H4 (cell line): ENCODE measurements at places on chromosomes 7 and 10. TPM values are rescaled to one million over a fixed set of nuclear protein-coding genes. Genes with fewer than 3 reads are reported as not detected.

DNA sequence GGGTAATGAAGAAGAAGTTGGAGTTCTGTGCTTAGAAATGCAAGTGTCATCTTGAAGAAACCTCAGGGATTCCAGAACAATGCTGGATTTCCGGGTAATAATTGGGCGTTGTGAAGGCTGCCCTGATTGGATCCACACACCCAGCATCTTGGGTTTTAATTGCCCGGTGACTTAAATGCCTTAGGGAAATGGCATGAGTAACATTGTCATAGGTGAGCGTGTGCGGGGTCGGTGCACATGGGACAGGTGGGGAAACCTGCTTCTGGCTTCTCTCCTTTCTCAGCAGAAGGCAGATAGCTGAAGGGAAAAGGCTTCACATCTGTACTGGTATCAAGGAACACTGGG lies 15.2 kb upstream of the CAMK1D start:
- DNase-seq: no peak

DNA sequence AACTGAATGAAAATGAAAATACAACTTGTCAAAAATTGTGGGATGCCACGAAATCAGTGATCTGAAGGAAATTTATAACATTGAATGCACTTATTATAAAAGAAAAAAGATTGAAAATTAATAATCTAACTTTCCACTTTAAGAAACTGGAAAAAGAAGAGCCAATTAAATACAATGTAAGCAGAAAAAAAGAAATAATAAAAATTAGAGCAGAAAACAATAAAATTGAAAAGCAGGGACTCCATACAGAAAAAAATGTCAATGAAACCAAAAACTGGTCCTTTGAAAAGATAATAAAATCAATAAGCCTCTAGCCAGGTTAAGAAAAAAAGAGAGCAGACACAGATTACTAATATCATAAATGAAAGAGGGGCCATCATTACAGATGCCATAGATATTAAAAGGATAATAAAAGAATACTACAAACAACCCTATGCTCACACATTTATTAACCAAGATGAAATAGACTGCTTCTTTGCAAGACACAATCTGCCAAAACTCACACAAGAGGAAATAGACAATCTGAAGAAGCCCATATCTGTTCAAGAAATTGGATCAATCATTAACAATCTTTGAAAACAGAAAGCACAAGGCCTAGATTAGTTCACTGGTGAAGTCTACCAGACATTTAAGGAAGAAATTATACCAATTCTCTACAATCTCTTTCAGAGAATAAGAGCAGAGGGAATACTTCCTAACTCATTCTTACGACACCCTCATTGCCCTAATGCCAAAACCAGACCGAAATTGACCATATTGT lies 233.8 kb upstream of the NEBL start:
- DNase-seq: no peak

- no peak for DNase-seq
These were observed 23.2 kb downstream of the RAPGEF5 start for GRCh38 chr7:22333680-22334141.

DNA sequence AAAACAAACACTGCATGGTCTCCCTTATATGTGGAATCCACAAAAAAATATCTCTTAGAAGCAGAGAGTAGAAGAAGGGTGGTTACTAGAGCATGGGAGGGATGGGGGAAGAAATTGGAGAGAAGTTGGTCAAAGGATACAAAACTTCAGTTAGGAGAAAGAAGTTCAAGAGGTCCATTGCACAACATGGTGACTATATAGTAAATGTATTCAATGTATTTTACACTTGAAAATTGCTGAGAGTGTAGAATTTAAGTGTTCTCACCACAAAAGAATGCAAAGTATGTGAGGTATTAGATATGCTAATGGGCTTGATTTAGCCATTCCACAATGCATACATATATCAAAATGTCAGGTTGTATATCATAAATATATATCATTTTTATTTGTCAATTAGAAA lies 232.0 kb upstream of the CELF2 start:
- DNase-seq: peak; percentile 6

The SLC39A12 gene
- not detected in 2 replicates for total RNA-seq

The TFEC gene
- total RNA-seq: 0.39 and 0.62 TPM in 2 replicates

DNA sequence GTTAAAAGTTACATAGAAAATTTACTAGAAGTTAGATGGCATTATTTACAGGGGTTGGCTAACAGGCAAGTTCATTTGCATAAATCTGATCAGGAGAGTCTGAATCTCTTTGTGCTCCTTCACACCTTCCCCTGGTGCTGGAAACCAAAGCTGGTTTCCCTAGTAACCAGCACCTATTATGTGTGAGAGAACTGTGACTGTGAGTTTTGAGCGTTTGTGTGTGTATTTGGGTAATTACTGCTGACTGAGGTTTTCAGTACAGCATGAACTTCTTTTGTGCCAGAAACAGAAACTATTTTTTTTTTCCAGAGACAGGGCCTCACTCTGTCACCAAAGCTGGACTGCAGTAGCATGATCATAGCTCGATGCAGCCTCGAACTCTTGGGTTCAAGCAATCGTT lies 10.3 kb upstream of the IFIT1B start:
- DNase-seq: no peak

DNA sequence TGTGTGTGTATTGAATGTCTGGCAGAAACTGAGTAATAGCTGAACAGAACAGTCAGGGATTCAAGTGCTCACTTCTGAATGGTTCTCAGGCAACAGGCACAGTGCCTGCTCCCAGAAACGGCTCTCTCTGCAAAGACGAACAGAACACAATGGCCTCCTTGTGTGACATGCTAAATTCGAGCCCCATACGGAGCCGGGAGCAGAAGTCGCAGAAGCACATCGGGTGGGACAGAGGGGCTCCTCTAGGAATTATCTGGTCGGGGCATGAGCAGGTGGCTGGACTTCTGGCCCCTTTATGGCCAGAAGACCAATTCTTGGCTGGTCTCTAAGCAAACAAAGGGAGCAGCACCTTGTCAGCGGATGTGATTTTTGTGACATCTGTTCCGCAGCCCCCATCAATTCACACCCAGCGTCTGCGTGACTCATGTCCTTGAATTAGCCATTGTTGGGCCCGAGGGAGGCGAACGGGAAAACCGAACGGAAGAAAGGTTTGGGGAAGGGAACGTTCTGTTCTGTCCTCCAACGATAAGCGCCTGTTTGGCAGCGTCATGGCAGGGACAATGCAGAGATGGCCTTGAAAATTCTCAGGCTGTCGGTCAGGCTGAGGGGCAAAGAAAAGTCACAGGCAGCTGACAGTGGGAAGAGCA lies 47.3 kb upstream of the NPTX2 start:
- DNase-seq: no peak

The RASSF4 gene
- total RNA-seq: 7.6 and 7.8 TPM in 2 replicates

The BRAF gene
- 6.0 TPM in 2 replicates for total RNA-seq

DNA sequence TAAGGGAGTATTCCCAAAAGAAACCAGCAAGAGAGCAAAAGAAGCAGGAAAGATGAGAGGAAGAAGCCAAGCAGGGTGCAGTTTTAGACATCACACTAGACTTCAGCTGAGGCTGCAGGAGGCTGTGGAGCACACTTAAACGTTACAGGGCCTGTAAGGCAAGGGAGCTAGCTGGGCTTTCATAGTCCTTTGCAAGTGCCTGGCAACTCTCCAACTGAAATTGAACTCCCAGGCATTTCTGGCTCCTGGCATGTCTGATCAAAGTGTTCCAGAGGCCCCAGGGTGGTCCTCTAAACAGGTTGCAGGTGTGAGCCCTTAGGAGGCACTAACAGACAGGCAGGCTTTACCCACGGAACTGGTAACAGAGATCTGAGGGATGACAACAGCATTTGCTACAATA lies 750.2 kb downstream of the XPNPEP1 start:
- no peak for DNase-seq

DNA sequence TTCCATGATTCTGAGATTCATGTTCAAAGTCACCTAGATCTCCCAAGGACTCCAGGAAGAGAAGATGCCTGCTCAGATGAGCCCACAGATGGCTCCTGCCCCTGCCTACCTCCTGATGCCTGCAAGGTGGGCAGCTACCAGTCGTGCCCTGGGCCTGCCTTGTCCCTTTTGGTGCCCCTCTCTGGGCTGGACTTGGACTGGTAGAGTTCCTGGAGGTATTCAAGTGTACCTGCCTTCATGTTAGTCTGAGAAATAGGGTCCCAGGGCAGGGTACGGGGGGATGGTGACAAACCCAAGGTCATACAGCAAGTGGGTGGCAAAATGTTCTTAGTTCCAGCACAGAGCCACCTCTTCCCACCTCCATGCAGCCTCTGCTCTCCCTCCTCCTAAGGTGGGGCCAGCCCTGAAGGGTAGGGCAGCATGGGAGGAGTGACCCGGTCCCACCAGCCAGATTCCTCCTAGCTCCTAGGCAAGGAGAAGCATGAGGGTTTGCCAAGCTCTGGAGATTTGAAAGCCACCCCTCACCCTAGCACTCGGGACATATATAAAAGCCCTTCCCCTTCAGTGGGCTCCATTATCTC lies 80.8 kb upstream of the UNC5B start:
- DNase-seq: no peak

- DNase-seq: no peak
These were observed 78.2 kb upstream of the NPS start for GRCh38 chr10:127470911-127471310.

GRCh38 chr7:150754951-150755350 lies 17.7 kb downstream of the GIMAP5 start:
- DNase-seq: no peak

GRCh38 chr10:110364531-110364937 lies 59.8 kb upstream of the SMNDC1 start:
- no peak for DNase-seq

The GNG11 gene
- total RNA-seq: 57.1 and 58.5 TPM in 2 replicates

- DNase-seq: no peak
These were observed 744.2 kb downstream of the LRMDA start for GRCh38 chr10:76175533-76176165.

DNA sequence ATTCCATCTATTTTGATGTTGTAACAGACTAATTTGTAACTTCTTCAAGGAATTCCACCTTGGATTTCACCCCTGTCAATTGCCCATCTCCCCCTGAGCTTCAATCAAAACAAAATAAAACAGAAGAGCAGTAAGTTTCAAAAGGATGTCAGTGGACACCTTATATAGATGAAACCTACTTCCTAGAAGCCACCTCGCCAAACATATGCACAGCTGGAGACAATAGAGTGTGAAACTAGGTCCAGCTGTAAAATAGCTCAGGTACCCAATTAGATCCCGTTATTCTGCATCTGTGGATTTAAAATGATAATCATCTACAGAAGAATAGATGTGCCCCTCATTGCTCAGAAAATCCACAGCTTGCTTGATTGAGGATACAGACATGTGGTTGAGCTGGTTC lies 598.6 kb downstream of the SH2D4B start:
- no peak for DNase-seq

The PRR15 gene
- total RNA-seq: 0.58 and 1.2 TPM in 2 replicates

GRCh38 chr10:93894516-93895378 lies 969 bp downstream of the SLC35G1 start:
- DNase-seq: no peak

DNA sequence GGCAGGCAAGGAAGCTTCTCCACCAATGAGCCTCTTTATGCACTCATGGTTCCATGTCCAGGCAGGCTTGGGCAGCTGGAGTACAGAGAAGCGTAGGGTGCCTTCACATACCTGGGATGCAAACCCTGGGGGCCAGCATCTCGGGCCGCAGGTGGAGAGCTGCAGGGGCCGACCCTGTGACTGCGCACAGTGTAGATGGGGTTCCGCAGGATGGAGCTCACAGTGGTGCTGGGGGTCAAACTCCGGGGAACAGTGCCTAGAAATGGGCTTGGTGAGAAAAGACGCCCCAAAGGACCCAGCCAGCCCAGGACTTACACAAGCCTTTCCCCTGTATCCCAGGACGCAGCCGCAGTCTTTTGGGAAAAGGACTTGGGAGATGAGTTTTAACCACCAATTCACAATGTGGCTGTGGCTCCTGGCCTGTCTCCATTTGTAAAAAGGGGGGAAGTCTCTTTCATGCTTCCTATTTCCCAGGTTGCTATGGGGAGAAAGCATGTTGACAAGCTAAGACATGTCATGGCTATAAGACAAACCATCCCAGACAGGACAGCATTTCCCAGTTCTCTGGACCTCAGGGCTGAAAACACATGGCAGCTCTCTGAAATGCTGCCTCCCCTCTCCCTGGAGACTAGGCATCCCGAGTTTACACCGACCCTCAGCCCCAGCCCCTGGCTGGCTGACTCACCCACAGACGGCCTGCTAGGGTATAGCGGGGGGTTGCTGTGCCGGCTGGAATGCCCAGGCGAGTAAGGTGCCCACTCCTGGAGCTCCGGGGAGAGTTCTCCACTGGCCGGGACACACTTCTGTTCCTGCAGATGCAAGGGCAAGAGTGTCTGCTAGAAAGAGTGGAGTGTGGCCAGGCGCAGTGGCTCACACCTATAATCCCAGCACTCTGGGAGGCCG lies 107.1 kb downstream of the DLG5 start:
- no peak for DNase-seq

- no peak for DNase-seq
These were observed 337.4 kb downstream of the DNAJB6 start for GRCh38 chr7:157674027-157674714.

- DNase-seq: no peak
These were observed 338.0 kb upstream of the KIAA1217 start for GRCh38 chr10:23870651-23871610.

DNA sequence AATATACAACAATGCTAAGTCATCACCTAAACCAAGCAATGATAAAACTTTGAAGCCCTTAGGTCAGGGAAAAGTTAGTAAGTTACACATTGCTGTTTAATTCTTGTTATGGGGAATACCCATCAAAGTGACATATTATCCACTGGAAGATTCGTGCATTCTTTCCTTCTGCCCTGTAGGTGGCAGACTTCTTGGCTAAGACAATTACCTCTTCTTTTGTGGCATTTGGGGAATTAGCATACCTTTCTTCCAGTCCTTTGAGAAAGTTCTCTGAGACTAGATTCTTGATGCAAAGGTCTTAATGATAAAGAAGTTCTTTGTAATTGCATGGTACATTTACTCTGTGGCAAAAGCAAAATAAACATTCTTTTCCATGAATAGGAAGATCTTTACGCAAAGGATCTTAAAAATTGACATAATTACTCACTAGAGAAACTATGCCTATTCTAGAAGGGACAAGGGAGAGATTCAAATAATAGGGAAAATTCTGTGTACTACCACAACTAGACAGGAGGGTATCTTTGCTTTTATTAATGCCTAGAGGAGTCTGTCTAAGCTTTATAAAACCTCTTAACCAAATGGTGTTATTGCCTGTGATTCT lies 395.9 kb downstream of the GRM8 start:
- DNase-seq: peak; percentile 19

The COL13A1 gene
- 0.50 and 0.53 TPM in 2 replicates for total RNA-seq

The PLAC9 gene
- total RNA-seq: not detected in 2 replicates

- DNase-seq: peak; percentile 58
These were observed 308.4 kb upstream of the POM121L12 start for GRCh38 chr7:52726986-52727385.

- no peak for DNase-seq
These were observed 302.9 kb downstream of the BAMBI start for GRCh38 chr10:28980264-28980663.

- DNase-seq: peak; percentile 95
These were observed 270.4 kb downstream of the HGF start for GRCh38 chr7:81499262-81500116.

DNA sequence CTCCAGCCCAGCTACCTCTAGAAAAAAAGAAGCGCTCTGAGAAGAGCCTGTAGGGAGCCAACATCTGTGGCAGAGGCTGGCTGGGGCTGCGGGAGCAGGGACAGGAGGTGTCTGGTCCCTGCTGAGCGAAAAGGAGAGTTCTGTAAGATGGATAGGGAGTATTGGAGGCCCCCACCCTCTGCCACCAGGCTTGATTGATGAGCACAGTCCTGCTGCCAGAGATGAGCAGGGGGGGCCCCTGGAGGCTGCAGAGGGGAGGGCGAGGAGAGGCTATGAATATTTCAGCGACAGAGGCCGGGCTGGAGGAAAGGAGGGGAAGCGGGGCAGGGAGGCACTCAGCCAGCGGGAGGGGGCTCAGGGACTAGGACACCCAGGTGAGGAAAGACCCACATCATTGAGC lies 44.5 kb upstream of the HSPB1 start:
- DNase-seq: no peak

- no peak for DNase-seq
These were observed 278.7 kb downstream of the CCSER2 start for GRCh38 chr10:84607044-84607443.
